Large intestine (tissue), 12 donors: ENCODE measurements at places on chromosomes 7 and 10. TPM values are rescaled to one million over a fixed set of nuclear protein-coding genes. Genes with fewer than 3 reads are reported as not detected.

PIK3AP1 gene
- 5.7 TPM for polyA plus RNA-seq

DNA sequence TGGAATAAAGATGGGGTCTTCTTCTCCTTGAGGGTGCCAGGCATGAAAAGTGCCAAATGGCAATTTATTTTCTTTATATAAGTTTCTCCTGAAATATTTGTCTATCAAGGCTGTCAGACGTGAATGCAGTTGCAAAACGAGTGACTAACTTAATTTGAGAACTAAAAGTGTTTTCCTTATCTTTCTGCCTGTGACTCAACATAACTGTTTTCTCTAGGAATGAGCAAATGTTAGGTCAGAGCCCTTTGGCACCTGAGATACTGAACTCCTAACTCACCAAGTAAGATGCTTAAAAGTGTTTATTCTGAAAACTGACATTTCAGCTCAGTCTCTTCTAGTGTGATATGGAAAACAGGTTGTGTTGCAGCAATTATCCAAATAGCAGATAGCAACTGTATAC lies 197.0 kb downstream of the STK31 start:
- no peak for DNase-seq
- H3K27me3 ChIP-seq = no peaks in the 10 kb centered on the region
- no peak overlapping the region for H3K4me3 ChIP-seq
- H3K36me3 ChIP-seq = no peaks in the 10 kb centered on the region

DNA sequence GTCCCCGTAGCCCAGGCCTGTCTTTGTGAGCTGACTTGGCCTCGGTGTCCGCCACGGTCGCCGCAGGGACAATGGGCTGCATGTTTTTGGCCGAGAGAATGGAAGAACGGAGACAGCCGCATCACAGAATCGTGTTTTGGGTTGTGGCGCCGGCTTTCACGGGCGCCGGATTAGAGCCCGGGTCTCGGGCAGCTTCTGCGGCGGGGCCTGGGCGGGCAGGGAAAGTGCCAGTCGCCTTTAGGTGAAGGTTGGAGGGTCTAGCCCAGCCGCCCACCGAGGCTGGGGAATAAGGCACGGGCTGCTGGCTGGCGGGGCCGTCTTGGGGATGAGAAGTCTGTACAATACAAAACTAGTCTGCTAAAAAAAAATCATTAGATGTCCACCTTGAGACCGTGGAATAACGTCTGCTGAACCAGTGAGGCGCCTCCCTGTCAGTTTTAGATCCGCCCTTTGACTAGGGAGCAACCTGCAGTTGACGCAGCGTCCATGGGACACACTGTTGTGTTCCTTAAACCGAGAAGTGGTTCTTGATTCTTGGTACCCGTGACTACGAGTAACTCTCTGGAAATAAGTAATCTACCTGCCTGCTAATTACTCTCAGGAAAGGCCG lies 577 bp downstream of the DNAJB9 start:
- DNase-seq = peak; percentile 62
- H3K4me3 ChIP-seq = peak overlapping the region; percentile 97
- peaks cover 12% of the 10 kb centered on the region for H3K4me1 ChIP-seq
- H3K36me3 ChIP-seq = peaks cover 11% of the 10 kb centered on the region
- H3K27me3 ChIP-seq = no peaks in the 10 kb centered on the region
- H3K27ac ChIP-seq = peak overlapping the region; percentile 98

LRRC17 gene
- polyA plus RNA-seq = 30.2 TPM

- DNase-seq = peak; percentile 36
- peaks cover 20% of the 10 kb centered on the region for H3K4me1 ChIP-seq
- peak overlapping the region; percentile 99 for H3K4me3 ChIP-seq
- peak overlapping the region; percentile 100 for H3K27ac ChIP-seq
- H3K27me3 ChIP-seq = no peaks in the 10 kb centered on the region
Measured at GRCh38 chr7:143379611-143380259, 1.4 kb upstream of the ZYX start.

CYP2C19 gene
- 26.9 TPM for polyA plus RNA-seq
